ENCODE measurements at places on chromosomes 16 and 17.
A peak's percentile ranks its signal among the peaks of the same experiment; 100 is the strongest.

- no peak for DNase-seq
These were observed 3.0 kb upstream of the ABR start for GRCh38 chr17:1182811-1183170.

- DNase-seq, result no peak
These were observed at the start of gene IRX3 for GRCh38 chr16:54286366-54287130. TSS of gene IRX3 (minus strand) at chr16:54286787. CDS start at chr16:54286050, 737 bp downstream.

DNA sequence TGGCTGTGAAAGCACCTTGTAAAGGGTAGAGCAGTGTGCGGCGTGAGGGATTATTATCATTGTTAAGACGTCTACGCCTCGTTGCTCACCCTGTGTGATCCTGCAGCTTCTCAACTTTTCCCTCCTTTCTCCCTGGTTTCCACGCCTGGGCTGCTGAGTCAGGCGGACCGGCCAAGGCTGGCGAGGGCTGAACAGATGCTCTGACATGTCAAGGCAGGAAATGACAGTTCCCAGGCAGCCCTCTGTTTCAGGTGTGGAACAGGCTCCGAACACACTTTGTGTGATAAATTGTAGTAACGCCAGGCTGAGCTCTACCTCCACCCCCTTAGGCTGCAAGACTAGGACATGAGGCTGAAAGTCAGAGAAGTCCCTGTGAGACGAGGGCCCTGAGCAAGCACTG, 46.0 kb upstream of the TBX2 start:
- DNase-seq, result no peak

GRCh38 chr17:82278308-82278707, 4.8 kb upstream of the CSNK1D start:
- no peak for DNase-seq

DNA sequence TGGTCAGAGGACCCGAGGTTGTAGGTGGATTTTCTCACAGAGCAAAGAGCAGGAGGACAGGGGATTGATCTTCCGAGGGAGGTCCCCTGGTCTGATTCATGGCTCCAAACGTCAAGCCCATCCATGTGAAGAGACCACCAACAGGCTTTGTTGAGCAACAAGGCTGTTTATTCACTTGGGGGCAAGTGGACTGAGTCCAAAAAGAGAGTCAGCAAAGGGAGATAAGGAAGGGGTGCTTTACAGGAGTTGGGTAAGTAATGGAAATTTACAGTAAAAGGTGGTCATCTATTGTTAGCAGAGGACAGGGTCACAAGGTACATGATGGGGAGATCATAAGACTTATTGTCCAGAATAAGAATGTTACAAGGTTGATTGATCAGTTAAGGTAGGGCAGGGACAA, 2285.8 kb downstream of the TP53TG3F start:
- no peak for DNase-seq

DNA sequence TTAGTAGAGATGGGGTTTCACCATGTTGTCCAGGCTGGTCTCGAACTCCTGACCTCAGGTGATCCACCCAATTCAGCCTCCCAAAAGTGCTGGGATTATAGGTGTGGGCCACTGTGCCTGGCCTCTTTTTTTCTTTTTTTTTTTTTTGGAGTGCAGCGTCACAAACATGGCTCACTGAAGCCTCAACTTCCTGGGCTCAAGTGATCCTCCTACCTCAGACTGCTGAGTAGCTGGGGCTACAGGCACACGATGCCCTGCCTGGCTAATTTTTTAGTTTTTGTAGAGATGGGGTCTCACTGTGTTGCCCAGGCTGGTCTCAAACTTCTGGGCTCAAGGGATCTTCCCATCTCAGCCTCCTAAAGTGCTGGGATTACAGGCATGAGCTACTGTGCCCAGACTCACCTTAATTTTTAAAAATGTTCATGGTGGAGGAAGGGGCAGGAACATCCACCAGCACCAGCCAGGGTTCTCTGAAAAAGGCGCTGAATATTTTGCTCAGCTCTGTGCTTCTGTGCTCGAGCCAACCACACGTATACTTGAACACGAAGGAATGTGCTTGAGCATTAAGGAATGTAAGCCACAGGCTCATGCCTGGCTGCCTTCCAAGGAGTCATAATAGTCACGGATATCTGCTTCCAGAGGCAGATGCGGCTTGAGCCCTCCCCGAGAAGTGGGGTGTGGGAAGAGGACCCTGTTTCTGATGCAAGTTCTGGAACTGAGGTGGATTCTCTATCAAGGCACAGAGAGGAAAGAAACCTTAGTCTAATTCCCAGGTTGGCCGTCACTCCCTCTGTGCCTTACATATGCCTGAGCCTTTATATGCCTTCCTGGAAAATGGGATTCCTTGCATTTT, 65.5 kb upstream of the CREBBP start:
- no peak for DNase-seq

GRCh38 chr16:558298-559020, 1.7 kb upstream of the PRR35 start:
- DNase-seq, result no peak

DNA sequence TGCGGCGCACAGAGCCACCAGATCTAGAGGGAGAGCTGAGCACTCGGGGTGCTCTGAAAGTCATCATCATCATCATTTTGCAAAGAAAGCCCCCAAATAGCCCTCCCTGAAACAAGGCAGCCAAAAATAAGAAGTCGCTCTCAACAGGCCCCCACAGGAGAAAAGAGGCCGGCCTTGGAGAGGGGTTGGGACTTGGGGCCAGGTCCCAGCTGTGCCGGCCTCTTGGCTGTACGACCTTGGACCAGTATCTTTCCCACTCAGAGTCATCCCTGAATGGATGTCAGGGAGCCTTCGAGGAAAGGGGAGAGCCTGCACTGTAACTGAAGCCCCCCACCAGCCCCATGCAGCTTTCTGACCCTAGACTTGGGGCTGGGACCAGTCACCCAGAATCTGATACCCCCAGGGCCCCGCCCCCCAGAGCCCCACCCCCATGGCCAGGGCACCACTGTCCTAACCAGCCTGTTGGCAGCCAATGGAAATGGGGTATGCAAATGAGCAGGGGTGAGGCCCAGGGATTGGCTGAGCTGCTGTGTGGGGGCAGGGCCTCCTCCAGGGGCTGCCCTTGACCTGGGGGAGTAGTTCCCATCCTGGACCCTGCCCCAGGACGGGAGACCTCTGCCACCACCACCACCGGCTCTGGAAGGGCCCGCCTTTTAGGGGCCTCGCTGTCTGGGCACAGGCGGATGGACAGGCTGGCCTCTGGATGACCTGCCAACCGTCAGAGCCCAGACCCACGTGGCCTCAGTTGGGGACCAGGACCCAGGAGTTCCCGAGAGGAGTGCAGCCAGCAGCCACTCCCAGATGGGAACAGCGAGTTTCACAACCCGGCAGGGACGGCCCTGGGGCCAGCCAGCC, 15.4 kb downstream of the ZFPM1 start:
- no peak for DNase-seq

DNA sequence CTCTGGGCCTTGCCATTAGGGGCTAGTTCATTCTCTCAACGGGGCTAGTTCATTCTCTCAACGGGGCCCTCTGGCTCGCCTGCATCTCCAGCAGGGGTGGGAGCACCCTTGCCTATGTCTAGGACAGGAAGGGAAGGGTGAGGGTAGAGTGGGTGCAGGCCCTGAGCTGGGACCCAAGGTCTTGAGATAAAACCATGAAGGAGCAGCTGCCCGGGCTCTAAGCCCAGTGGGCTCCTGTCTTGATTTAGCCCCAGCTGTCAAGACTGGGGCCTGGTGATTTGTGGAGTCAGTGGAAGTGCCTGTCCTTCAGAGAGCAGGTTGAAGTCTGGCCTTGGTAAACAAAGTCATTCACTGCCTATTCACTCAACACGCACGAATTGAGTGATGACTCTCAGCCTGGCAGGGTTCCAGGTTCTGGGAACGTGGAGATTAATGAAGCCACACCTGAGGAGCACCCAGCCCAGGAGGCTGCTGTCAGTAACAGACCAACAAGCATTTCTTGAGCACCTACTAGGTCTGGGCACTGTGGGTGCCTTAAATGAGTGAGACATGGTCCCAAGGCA, 35.4 kb downstream of the WNT3 start:
- no peak for DNase-seq

GRCh38 chr16:86199871-86200695, 301.1 kb downstream of the IRF8 start:
- no peak for DNase-seq

- DNase-seq, result peak; percentile 18
These were observed 42.4 kb upstream of the AKTIP start for GRCh38 chr16:53545433-53545832.

DNA sequence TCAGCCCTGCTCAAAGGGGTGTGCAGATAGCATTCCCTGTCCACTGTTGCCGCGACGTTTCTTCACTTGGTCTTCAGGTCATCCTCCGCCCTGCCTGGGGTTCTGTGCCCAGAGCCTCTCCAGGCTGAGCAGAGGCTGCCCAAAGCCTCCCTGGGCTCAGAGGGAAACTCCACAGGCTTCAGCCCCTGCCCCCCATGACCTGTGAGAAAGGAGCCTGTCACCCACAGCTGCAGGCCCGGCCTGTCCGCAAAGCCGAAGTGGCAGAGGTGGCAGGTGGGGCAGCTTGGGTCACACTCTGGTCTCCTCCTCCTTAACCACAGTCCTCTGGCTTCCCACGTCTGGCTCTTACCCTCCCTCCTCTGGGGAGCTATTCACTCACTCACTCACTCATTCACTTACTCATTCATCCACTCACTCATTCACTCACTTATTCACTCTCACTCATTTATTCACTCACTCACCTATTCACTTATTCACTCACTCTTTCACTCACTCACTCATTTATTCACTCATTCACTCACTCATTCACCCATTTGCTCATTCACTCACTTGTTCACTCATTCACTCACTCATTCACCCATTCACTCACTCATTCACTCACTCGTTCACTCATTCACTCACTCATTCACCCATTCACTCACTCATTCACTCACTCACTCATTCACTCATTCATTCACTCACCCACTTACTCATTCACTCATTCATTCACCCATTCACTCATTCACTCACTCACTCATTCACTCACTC, 7.1 kb upstream of the CPSF4L start:
- DNase-seq, result no peak

DNA sequence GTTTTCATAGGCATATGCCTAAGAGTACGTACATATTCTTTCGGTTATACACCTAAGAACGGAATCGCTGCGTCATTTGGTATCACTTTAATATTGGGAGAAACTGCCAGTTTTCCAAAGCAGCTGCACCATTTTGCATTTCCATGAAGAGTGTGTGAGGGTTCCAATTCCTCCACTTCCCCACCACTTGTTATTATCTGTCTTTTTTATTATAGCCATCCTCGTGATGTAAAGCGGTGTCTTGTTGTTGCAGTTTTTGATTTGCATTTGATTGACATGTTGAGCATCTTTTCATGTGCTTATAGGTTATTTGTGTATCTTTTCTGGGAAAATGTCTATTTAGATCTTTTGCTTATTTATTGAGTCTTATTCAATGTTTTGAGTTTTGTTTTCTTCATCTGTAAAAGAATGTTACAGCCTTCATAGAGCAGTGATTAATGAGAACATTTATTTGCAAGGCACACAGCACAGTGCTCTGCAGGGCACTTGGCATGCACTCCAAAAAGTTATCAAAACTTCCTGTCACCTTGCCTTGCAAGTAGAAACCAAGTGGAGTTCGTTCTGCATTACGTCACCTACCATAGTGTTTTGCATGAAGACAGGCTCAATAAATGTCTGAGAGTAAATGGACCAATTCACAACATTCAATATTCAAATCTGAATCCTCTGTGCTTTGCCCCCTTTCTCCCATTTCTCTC, 26.6 kb upstream of the ST6GALNAC1 start:
- no peak for DNase-seq

- peak; percentile 47 for DNase-seq
These were observed 555 bp downstream of the NUP88 start for GRCh38 chr17:5418858-5419355.

GRCh38 chr16:50305441-50306061, 39.2 kb downstream of the ADCY7 start:
- DNase-seq, result no peak

GRCh38 chr17:61784510-61784909, 78.8 kb downstream of the BRIP1 start:
- no peak for DNase-seq

DNA sequence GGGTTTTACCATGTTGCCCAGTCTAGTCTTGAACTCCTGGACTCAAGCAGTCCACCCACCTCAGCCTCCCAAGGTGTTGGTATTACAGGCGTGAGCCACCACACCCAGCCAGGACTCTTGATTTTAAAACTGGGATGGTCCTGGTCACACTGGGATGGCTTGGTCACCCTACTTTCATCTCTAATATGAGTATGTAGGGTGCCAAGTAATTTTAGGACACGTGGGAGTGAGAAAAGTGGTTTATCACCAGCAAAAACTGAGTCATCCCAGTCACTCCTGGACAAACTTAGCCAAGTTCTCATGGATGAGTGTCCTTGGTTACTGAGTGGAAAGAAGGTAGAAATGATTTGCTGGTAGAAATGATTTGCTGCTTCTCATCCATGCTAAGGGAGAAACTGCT, 9.9 kb downstream of the CLEC19A start:
- no peak for DNase-seq

- no peak for DNase-seq
These were observed 40.2 kb upstream of the MARCHF10 start for GRCh38 chr17:62848334-62848733.

DNA sequence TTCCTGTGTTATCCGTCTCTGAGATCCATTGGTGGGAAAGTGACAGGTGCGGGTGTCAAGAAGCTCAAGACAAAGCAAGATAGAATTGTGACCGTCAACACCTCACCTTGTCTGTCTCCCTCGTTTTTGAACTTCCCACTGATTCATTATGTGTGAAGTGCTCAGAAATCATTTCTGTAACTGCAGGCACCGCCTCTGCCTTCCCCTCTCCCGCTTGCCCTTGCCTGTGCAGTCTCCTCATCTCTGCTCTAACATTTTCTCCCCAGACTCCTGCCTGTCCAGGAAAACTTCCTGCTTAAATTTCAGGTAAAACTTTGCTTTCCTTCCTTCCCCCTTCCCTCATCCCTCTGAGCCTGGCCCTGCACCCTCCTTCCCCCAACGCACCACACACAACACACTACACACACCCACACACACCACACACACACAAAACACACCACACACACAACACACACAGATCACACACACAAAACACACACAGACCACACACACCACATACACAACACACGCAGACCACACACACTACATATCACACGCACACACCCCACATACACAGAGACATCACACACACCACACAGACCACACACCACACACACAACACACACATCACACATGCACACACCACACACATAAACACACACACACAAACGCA, 25.7 kb downstream of the CALB2 start:
- DNase-seq, result no peak

GRCh38 chr17:4345581-4346252, 20.8 kb downstream of the UBE2G1 start:
- DNase-seq, result no peak

DNA sequence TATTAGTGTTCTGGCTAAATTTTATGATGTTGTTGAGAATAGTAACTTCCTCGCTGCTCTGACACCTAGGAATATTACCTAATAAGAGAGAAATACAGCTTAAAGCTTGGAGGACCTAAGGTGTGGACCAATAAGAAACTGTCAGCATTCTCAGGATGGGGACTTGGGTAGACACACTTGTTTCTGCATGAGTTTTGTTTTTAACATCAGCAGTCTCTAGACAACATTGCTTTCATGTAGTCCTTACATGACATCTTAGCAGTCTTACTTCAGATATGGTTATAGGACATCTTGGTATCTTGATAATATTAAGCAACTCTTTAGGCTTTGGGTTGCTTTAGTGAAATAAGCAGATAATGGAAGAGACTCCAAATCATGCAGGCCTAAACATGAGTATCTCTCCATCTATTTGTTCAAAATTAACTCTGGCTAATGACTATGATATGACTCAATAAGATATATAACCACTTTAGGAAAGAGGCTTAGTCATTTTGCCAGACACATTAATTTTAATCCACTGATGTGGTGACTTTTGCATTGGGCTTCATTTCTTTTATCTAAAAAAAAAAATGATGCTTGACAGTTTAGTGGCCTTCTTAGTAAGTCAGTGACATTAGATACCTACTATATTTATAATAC, 84.5 kb downstream of the WNT3 start:
- DNase-seq, result no peak
